ENCODE measurements at places on chromosomes 6 and 20.

GRCh38 chr20:58340853-58341252, 31.3 kb downstream of the RAB22A start:
- DNase-seq = no peak

DNA sequence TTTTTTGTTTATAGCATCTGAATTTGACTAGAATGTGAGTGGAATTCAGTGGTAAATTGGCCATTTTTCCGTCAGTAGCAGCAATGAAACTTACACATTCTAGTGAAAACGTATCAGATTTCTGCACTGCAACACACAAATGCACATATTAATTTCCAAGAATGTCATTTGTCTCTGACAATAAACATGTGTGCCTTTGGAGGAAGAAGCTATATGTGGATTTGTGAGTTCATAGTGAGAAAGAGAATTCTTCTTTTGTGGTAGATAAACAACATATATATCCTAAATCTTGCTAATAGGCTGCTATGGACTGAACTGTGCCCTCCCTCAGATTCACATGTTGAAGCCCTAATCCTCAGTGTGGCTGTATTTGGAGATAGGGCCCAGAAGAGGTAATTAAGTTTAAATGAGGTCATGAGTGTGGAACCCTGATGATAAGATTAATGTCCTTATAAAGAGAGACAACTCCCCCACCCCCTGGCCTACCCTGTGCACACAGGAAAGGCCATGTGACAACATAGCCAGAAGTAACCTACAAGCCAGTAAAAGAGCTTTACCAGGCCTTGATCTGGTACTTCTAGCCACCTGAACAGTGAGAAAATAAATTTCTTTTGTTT, 200.2 kb upstream of the EYA4 start:
- DNase-seq = no peak

DNA sequence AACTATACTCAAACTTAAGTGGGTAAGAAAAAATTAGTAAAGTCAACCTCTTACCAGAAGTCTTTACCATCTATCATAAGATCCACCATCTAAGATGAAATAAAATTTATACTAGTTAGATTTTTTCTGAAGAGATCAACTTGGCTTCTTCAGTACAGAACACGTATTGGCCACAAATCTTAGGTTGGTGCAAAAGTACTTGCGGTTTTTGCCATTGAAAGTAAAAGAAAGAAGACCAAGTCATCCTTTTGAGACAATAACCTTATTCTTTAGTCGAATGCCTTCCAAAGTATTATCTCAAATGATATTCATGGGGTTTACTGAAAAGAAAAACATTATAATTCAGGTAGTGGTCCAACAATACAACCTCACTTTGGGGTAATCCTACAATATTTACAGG, 292.6 kb upstream of the PTCHD4 start:
- DNase-seq = no peak

DNA sequence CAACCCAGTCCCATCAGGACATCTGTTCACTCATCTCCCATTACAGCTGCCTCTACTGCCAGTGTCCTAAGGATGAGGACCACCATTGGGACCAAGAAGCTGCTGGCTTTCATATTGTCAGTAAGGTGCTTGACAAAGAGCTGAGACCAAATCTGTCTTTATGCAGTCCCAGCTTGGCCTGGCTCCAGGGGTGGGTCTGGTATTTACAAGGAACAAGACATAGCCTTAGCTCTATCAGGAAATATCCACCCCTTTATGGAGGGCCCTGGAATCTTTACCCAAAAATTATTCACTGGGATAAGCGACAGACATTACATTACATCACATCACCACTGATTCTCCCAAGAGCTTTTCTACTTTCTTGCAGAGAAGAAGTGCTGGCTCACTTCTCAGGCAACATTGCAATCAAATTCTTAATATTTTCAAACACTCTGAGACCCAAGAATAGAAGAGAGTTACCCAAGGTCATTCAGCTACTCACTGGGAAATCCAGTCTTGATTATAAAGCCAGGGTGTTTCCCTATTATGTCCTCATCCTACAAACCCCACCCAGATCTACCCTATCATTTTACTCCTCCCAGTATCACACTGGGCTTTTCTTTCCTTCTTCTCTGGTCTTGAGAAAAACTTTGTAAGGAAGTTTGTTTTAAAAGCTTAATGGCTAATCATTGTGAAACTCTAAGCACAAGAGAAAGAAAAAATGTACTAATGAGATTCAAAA, 11.5 kb upstream of the PI3 start:
- no peak for DNase-seq

DNA sequence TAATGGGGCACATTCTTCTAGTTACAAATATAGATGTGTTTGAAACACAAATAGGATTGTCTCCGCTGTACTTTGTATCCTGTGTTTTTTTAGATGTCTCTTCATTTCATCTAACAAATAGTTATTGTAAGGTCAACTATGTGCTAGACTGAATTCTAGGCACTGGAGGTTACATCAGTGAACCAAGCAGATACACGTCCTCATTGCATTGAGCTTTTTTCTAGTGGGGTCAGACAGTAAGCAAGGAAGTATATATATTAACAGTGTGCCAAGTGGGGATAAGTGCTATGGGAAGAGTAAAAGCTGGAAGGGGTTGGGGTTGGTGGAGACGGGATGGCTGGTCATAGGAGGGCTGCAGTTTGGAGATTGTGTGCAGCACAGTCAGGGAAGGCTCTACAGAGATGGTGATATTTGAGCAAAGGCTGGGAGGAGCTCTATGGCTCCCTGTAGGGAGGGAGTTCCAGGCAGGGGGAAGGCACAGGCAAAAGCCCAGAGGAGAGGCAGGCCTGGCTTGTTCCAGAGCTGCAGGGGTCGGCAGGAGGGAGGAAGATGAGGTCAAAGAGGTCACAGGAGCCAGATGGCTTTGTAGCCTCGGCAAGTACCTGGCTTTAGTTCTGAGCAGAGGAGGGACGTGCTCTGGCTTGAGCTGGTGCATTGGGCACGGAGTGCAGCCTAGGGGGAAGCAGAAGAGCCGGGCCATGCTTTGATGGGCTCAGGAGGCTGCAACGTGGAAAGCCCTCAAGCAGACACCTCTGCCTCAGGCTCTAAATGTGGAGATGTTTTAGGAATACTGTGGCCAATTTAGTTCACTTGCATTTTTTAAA, 152.3 kb downstream of the ZDHHC14 start:
- DNase-seq = no peak

DNA sequence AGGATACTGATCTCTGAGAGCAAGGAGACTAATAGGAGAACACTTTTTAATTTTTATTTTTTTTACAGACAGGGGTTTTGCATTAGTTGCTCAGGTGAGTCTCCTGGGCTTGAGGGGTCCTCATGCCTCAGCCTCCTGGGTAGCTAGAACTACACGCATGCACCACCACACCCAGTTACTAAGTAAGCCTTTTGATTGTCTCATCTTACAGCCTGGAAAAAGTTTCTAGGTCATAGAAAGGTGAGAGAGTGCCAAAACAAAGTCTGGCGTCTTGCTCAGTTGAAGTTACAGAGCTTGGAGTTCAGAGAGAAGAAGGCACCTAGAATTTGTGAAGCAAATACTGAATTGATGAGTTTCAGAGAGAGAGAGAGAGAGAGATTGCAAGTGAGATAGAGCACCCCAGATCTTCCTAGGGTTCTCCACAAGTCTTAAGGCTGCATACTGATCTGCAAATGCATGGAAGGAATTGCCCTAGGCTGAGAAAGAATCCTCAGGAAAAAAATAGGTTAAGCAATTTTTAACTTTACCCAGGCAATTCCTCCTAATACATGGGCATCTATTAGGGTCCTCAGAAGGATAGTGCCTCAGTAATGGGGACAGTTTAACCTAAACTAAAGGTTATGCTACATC, 37.6 kb upstream of the PHIP start:
- DNase-seq = no peak

- no peak for DNase-seq
Measured at GRCh38 chr20:10963717-10964266, 290.0 kb upstream of the JAG1 start.

DNA sequence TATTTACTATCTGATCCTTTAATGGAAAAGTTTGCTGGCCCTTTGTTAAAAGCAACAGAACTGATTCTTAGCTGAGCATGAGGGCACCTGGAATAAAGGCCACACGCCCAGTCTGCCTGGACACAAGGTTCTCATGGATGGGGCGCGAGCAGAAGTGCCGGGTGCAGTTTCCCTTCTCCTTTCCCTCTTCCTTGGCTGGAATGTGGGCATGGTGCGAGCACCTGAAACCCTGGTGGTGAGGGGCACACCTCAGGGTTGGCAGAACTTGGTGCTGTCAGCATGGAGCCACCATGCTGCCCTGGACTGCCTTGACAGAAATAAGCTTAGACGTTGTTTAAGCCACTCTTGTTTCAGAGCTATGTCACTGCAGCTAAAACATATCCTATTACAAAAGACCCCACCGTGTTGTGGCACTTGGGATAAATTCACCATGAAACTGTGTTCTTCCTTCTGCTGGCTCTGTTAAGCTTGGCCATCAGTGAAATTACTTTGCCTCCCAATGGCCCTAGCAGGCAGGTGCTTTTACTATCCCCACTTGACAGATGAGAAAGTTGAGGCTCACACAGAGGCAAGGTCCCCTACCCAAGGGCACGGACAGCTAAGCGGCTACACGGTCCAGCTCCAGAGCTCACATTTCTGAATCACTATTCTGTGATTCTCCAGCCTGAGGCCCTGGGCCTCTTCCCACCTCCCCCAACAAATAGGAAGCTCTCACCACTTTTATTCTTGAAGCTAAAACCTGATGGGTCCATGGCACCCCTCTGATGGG, 115.9 kb downstream of the PREX1 start:
- no peak for DNase-seq

Measured in stimulated activated CD8-positive, alpha-beta memory T cell treated with anti-CD3 and anti-CD28 coated beads, Interleukin-15, amount 100 ng/mL, for 4 hours (primary cell).